ENCODE measurements at places on chromosomes 5 and 9. TPM values are rescaled to one million over a fixed set of nuclear protein-coding genes. Genes with fewer than 3 reads are reported as not detected.

- H3K36me3 ChIP-seq, result no peaks in the 10 kb centered on the region
- no peaks in the 10 kb centered on the region for H3K4me1 ChIP-seq
- H3K4me3 ChIP-seq, result no peak overlapping the region
- no peak for DNase-seq
- no peak overlapping the region for H3K27ac ChIP-seq
Observed at GRCh38 chr9:37342493-37342892, 80.0 kb upstream of the GRHPR start.

- no peaks in the 10 kb centered on the region for H3K36me3 ChIP-seq
- no peaks in the 10 kb centered on the region for H3K4me1 ChIP-seq
- DNase-seq, result no peak
- no peaks in the 10 kb centered on the region for H3K27me3 ChIP-seq
- H3K27ac ChIP-seq, result no peak overlapping the region
Observed at GRCh38 chr5:171010086-171010485, 148.3 kb downstream of the RANBP17 start.

GRCh38 chr5:53052499-53052898 is 57.1 kb downstream of the MOCS2 start:
- H3K4me1 ChIP-seq, result no peaks in the 10 kb centered on the region
- H3K4me3 ChIP-seq, result no peak overlapping the region
- no peak for DNase-seq
- H3K27ac ChIP-seq, result no peak overlapping the region

DNA sequence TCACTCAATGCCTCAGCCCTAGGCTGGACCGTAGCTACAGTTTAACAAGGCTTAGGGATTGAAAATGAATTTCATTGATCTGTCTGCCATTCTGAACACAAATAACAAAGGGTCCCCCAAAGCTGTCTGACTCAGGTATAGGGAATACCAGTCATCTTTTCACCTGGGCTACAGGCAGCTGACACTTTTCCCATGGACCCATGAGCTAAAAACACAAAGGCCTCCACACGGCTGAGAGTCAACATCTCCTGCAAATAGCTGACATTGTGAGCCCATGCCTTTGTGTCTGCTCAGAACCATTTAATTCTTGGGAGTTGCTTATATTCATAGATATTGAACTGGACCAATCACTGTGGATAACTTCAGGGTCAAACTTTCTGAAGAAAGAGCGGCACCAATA is 121.1 kb upstream of the SLIT3 start:
- H3K4me1 ChIP-seq, result no peaks in the 10 kb centered on the region
- H3K4me3 ChIP-seq, result no peak overlapping the region
- no peaks in the 10 kb centered on the region for H3K36me3 ChIP-seq
- no peak overlapping the region for H3K27ac ChIP-seq

GRCh38 chr5:132225165-132226032 is 2.3 kb downstream of the P4HA2 start:
- H3K36me3 ChIP-seq, result no peaks in the 10 kb centered on the region
- peak overlapping the region; percentile 31 for H3K27ac ChIP-seq
- no peaks in the 10 kb centered on the region for H3K27me3 ChIP-seq
- H3K4me3 ChIP-seq, result peak overlapping the region; percentile 92

DNA sequence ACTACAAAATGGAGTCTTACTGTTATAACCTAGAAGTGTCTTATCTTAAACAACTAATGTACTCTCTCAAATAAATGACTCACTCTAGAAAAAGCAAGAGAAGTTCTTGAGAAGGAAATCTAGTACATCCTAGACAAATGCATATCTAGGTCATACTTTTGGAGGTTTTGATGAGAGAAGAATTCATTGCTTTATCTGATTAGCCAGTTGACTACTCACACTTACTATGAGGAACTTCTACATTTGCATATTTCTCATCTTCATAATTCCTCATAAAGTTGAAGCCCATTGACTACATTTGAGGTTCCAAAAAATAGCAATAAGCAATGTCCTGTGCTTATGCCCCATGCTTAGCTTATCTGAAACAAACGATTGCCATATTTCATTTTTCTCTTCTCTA is 2.8 kb downstream of the JAKMIP2 start:
- DNase-seq, result no peak
- H3K4me1 ChIP-seq, result peaks cover 7% of the 10 kb centered on the region
- no peak overlapping the region for H3K4me3 ChIP-seq
- H3K27me3 ChIP-seq, result no peaks in the 10 kb centered on the region
- no peak overlapping the region for H3K27ac ChIP-seq

DNA sequence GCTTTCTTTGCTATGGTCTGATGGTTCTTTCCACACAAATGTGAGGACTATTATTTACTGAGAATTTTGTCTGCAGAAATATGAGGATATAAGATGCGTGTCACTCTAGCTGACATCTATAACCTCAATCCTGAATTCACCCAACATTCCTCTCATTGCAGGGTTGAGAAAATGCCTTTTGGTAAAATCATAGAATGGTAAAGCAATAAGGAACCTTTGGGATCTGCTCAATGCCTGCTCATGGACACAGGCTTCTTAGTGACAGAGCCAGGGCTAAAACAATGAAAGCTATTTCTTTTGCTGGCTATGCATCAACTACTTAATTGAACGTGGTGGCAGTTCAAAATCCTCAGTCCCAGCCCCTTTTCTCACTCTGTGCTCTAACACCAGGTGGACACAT is 199.6 kb downstream of the GAS1 start:
- no peaks in the 10 kb centered on the region for H3K4me1 ChIP-seq
- no peak overlapping the region for H3K27ac ChIP-seq
- H3K36me3 ChIP-seq, result no peaks in the 10 kb centered on the region
- H3K27me3 ChIP-seq, result no peaks in the 10 kb centered on the region
- no peak for DNase-seq

DNA sequence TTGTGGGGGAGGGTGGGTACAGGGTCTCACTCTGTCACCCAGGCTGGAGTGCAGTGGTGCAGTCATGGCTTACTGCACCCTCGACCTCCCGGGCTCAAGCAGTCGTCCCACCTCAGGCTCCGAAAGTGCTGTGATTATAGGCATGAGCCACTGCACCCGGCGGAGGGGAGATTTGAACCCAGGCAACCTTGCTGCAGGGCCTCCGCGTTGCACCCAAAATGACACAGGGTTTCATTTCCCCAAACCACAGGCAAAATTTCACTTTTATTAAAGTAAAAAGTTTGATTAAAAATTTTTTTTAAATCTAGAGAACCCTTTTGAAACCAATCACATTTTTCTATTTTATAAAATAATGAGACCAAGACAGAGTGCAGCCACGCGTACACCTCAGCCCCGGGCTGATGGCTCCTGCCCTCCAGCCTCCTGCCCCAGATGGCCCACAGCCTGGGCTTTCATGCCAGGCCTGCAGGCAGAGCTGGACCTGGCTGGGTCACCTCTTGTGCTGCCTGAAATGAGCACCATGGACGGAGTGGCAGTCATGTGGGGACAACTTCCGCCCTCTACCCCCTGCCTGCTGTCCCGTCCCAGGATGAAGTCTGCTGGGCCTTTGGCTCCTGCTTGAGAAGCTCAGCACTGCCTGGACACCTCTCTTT is 30.5 kb downstream of the USP20 start:
- no peaks in the 10 kb centered on the region for H3K27me3 ChIP-seq
- peaks cover 39% of the 10 kb centered on the region for H3K36me3 ChIP-seq
- no peaks in the 10 kb centered on the region for H3K4me1 ChIP-seq
- no peak overlapping the region for H3K4me3 ChIP-seq

DNA sequence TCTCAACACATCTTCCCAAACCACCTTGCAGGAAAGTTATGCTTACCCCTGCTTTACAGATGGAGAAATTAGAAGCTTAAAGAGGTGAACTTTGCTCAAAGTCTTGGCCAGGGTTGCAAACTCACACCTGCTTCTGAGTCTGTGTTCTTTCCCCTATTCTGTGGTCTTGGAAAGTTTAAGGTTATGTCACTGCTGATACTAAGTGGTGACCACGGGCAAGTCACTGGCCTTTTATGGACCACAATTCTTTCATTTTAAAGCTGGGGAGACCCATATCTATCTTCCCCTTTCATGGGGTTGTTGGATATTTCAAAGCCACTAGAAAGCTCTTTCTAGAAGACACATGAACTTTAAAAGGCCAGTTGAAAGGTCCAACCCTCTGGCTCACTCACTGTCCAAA is 95.4 kb upstream of the KLF4 start:
- no peak for DNase-seq
- H3K4me3 ChIP-seq, result no peak overlapping the region
- no peaks in the 10 kb centered on the region for H3K27me3 ChIP-seq
- H3K36me3 ChIP-seq, result no peaks in the 10 kb centered on the region
- no peak overlapping the region for H3K27ac ChIP-seq
- H3K4me1 ChIP-seq, result no peaks in the 10 kb centered on the region

DNA sequence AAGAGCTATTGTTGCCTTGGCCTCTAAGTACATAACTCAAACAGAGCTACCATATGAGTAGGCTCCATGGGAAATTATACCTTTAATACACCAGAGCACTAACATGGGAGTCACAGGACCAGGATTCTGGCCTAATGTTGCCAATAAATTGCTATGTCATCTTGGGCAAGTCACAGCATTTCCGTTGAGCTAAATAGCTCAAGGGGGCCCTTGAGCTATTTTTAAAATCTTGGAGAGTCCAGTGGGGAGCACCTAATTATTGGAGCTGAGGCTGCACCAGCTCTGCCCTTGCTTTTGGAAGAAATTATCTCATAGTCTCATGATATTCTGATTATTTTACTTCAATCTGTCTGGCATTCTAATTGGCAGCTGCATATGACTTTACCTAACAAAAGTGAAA is 350.8 kb downstream of the ENC1 start:
- no peaks in the 10 kb centered on the region for H3K27me3 ChIP-seq
- peaks cover 52% of the 10 kb centered on the region for H3K4me1 ChIP-seq
- no peak overlapping the region for H3K4me3 ChIP-seq

TNFSF8 gene
- total RNA-seq, result 4.1 TPM

ZNF300 gene
- 3.8 TPM for total RNA-seq

PPP3R2 gene
- total RNA-seq, result not detected

FOXD1 gene
- 10.0 TPM for total RNA-seq

HTR4 gene
- 7.8 TPM for total RNA-seq
